Breast epithelium (tissue), 4 donors: ENCODE measurements at places on chromosomes 6 and 20.

DNA sequence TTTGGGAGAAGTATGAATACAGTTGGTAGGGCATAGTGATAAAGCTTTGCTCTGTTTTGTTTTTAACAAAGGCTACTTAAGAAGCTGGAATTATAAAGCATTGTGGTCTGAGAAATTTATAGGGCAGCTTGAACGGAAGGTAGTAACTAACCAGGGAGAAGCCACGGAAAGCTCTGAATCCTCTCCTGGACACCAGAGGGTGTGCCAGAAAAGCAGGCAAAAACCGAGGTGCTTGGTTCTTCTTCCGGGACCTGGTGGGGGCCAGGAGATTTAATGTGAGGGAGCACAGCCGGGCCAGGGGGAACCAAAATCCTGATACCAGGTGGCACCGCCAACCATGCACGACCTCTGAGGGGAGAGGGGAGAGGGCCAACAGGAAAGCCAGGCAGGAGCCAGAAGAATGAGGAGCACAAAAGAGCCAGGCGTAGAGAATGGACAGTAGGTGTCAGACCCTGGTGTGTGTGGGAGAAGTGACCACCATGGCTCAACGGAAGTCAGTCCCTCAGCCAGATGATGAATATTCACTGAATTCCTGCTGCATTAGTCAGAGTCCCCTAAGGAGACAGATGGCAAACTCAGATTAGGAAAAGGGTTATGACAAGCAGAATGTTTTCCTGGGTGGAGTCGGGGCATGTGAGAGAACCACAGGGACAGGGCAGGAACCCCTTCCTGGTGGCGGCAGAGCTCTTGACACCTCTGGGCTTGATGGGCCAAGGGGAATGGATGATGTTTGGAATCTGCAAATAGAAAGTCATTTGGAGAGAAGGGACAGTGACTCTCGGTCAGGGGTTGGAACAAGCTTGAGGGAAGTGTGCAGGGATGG is 262.3 kb downstream of the ZNF217 start:
- no peak overlapping the region for H3K4me3 ChIP-seq
- DNase-seq: no peak
- H3K27me3 ChIP-seq: no peaks in the 10 kb centered on the region
- peaks cover 10% of the 10 kb centered on the region for H3K4me1 ChIP-seq
- peak overlapping the region; percentile 80 for H3K27ac ChIP-seq

DNA sequence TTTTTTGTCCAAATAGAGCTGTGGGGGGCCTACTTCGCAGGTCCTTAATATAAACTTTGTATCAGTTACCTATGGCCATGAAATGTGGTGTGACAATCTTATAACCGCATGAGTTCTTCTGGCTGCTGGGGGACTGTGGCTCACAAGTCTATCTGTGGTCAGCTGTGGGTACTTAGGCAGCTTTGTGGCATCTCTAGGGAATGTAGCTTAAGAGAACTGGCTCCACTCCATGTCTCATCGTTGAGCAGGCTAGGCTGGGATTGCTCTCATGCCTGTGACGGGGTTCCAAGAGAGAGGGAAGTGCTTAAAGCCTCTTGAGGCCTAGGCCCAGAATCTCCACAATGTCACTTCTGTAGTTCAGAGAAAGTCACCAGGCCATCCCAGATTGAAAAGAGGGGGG is 140.5 kb downstream of the BTBD3 start:
- DNase-seq: no peak
- no peaks in the 10 kb centered on the region for H3K36me3 ChIP-seq
- H3K4me1 ChIP-seq: no peaks in the 10 kb centered on the region
- no peak overlapping the region for H3K4me3 ChIP-seq
- no peaks in the 10 kb centered on the region for H3K27me3 ChIP-seq

DNA sequence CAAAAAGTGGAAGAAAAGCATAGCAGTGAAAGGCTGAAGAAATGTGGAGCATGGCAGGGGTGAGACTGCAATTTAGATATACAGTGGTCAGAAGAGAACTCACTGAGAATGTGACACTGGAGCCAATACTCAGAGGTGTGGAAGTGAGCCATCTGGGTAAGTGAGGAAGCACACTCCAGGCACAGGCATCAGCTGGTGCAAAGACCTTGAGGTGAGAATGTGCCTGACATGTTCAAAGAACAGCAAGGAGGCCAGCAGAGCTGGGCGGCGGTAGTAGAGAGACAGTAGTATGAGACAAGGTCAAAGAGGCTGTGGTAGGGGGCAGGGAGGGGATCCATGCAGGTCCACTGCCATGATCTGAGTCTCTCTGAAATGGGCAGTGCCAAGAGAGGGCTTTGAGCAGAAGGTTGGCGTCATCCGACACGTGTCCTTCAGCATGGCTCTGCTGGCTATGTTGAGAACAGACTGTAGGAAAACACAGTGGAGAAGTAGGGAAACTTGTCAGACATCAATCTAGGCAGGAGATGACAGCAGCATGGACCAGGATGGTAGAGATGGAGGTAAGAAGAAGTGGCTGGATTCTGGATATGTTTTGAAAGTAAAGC is 84.4 kb downstream of the PLCG1 start:
- no peak for DNase-seq
- peaks cover 3% of the 10 kb centered on the region for H3K4me1 ChIP-seq
- H3K4me3 ChIP-seq: no peak overlapping the region
- no peaks in the 10 kb centered on the region for H3K36me3 ChIP-seq

- DNase-seq: no peak
- H3K27ac ChIP-seq: no peak overlapping the region
- H3K4me3 ChIP-seq: no peak overlapping the region
- H3K27me3 ChIP-seq: no peaks in the 10 kb centered on the region
Observed at GRCh38 chr6:104162036-104162669, 697.6 kb downstream of the HACE1 start.

GRCh38 chr20:8062756-8063155 is 43.2 kb upstream of the TMX4 start:
- no peaks in the 10 kb centered on the region for H3K4me1 ChIP-seq
- no peaks in the 10 kb centered on the region for H3K27me3 ChIP-seq
- no peak overlapping the region for H3K27ac ChIP-seq

DNA sequence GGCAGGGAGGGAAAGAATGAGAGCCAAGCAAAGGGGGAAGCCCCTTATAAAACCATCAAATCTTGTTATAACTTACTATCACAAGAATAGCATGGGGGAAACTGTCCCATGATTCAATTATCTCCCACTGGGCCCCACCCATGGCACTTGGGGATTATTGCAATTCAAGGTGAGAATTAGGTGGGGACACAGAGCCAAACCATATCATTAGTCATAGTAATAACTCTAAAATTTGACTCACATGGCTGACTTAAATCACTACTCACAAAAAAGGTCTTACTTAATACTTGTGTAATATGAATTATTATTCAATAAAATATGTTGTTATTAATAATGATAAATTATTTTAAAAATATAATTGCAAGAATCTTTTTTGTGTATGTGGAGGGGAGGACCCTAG is 178.1 kb upstream of the TCF21 start:
- no peak overlapping the region for H3K27ac ChIP-seq
- no peak for DNase-seq
- no peak overlapping the region for H3K4me3 ChIP-seq
- no peaks in the 10 kb centered on the region for H3K4me1 ChIP-seq
- H3K27me3 ChIP-seq: no peaks in the 10 kb centered on the region
- H3K36me3 ChIP-seq: no peaks in the 10 kb centered on the region

GRCh38 chr6:34584694-34585093 is 28.6 kb upstream of the SPDEF start:
- peaks cover 3% of the 10 kb centered on the region for H3K4me1 ChIP-seq
- no peaks in the 10 kb centered on the region for H3K27me3 ChIP-seq
- no peak overlapping the region for H3K4me3 ChIP-seq
- no peak for DNase-seq
- H3K27ac ChIP-seq: no peak overlapping the region

DNA sequence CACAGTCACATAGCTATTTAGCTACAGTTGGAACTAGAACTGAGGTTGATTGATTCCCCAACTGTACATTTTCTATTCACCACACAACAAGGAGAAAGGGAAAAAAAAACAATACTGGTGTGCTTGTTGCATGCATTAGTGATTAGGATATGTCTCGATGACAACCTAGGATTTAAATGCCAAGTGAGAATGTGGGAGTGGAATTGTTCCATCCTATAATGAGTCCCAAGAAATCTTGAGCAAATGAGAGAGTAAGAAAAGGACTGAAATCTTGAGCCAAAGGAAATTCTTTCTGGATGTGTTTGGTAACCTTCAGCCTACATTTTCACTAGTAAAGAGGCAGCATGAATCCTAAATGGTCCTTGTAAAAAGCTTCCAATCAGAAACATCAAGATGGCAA is 232.7 kb downstream of the HIVEP2 start:
- H3K27ac ChIP-seq: no peak overlapping the region
- H3K27me3 ChIP-seq: no peaks in the 10 kb centered on the region
- H3K36me3 ChIP-seq: no peaks in the 10 kb centered on the region
- H3K4me1 ChIP-seq: no peaks in the 10 kb centered on the region
- no peak overlapping the region for H3K4me3 ChIP-seq

GRCh38 chr20:12748359-12748994 is 260.3 kb upstream of the SPTLC3 start:
- no peaks in the 10 kb centered on the region for H3K4me1 ChIP-seq
- H3K27me3 ChIP-seq: no peaks in the 10 kb centered on the region
- H3K4me3 ChIP-seq: no peak overlapping the region
- DNase-seq: no peak
- H3K36me3 ChIP-seq: no peaks in the 10 kb centered on the region

GRCh38 chr6:37210313-37210968 is 40.5 kb downstream of the PIM1 start:
- DNase-seq: peak; percentile 74
- no peaks in the 10 kb centered on the region for H3K36me3 ChIP-seq
- H3K4me1 ChIP-seq: no peaks in the 10 kb centered on the region
- no peaks in the 10 kb centered on the region for H3K27me3 ChIP-seq
- no peak overlapping the region for H3K4me3 ChIP-seq
- no peak overlapping the region for H3K27ac ChIP-seq

GRCh38 chr20:45850926-45851325 is 6.3 kb downstream of the ACOT8 start:
- no peak overlapping the region for H3K27ac ChIP-seq
- no peaks in the 10 kb centered on the region for H3K36me3 ChIP-seq
- H3K4me3 ChIP-seq: no peak overlapping the region
- peaks cover 12% of the 10 kb centered on the region for H3K4me1 ChIP-seq
- no peak for DNase-seq
- H3K27me3 ChIP-seq: no peaks in the 10 kb centered on the region

DNA sequence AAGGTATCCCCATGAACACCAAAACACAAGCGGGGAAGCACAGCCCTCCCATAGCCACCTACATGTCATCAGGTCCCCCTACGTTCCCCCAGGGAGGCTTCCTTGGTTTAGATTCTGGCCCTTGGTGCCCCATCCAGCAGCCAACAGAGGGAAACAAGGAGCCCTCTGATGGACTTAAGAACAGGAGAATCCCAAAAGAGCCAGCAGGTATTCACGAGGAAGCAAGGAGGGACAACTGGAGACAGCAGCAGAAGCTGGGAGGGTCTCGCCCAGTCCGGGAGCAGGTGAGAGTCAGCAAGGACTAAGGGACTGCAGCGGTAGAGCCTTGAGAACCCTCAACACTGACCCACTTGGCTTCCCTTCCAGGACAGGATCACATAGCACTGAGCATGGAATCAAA is 58.4 kb upstream of the TOP1 start:
- H3K27me3 ChIP-seq: no peaks in the 10 kb centered on the region
- no peaks in the 10 kb centered on the region for H3K4me1 ChIP-seq
- H3K4me3 ChIP-seq: no peak overlapping the region
